ENCODE measurements at places on chromosomes 16 and 17. TPM values are rescaled to one million over a fixed set of nuclear protein-coding genes. Genes with fewer than 3 reads are reported as not detected.

Gene GLOD4
- 91.2 TPM for polyA plus RNA-seq

Gene KRTAP9-2
- polyA plus RNA-seq, result not detected

DNA sequence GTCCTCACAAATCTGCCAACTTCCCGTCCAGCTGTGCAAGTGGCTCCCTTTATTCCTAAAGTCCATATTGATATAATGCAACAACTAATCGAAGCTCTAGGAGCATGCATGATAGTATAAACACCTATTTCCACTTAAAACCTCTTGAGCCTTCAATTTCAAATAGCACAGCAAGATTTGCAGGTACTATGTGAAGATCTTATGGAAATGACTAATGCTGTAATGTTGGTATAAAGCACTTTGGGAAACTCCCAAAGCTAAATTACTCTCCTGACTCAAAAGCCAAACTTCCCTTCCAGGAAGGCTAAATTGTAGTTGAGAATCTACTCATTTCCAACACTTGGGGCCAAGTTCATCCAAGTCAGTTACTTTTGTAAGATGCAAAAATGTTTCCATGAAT lies 287.6 kb upstream of the CDH11 start:
- H3K27me3 ChIP-seq, result no peaks in the 10 kb centered on the region
- H3K4me3 ChIP-seq, result no peak overlapping the region
- DNase-seq, result no peak
- H3K27ac ChIP-seq, result no peak overlapping the region
- no peaks in the 10 kb centered on the region for H3K4me1 ChIP-seq

Gene KIF2B
- polyA plus RNA-seq, result not detected

Measured in stomach (tissue), 19 donors.